Left ventricle myocardium inferior (tissue), 1 donor: ENCODE measurements at places on chromosomes 7 and 10.
A peak's percentile ranks its signal among the peaks of the same experiment; 100 is the strongest.

GRCh38 chr10:24690961-24691512 is 32.6 kb downstream of the ARHGAP21 start:
- DNase-seq, result no peak
- peak overlapping the region; percentile 20 for H3K27ac ChIP-seq
- H3K4me3 ChIP-seq, result no peak overlapping the region
- no peaks in the 10 kb centered on the region for H3K27me3 ChIP-seq

DNA sequence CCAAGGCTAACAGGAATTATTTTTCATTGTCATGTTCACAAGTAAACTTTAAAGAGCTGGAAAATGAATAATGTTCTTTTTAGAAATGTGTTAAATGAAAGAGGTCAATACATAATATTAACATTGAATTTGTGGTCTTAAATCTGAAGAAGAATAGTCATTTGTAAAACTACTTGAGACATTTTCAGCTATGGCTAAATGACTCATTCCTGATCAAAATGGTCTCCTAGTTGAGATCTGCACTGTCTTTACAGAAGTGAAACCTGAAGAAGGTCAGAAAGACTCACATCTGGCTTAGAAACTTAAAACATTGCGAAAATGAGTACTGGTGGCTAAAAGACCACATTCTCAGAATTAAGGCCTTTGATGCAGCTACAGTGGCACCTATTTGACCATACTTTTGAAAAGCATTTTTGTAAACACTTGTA is 5.9 kb downstream of the PIK3CG start:
- no peak overlapping the region for H3K27ac ChIP-seq
- H3K36me3 ChIP-seq, result no peaks in the 10 kb centered on the region
- no peak for DNase-seq
- no peak overlapping the region for H3K4me3 ChIP-seq

GRCh38 chr10:37701781-37702493 is 155.5 kb downstream of the ZNF248 start:
- no peak for DNase-seq
- no peaks in the 10 kb centered on the region for H3K36me3 ChIP-seq
- H3K4me3 ChIP-seq, result no peak overlapping the region
- no peak overlapping the region for H3K27ac ChIP-seq
- no peaks in the 10 kb centered on the region for H3K27me3 ChIP-seq

DNA sequence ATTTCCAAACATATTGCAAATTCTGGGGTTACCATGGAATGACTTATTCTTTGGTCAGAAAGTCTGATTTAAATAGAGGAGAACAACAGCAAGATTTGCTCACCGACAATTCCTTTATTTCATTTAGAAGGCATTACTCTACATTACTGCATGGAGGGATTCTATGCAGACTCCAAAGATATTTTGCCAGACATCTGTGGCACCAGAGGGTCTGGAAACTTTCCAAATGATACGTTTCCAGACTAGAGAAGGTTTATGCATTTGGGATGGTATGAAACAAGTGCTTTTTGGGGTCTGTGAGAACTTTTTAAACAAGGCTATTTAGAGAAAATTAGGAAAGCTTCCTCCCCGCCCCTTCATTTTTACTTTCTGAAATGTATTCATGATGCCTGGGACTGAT is 125.3 kb downstream of the SAMD9 start:
- H3K27me3 ChIP-seq, result no peaks in the 10 kb centered on the region
- no peak for DNase-seq
- no peak overlapping the region for H3K4me3 ChIP-seq
- H3K36me3 ChIP-seq, result no peaks in the 10 kb centered on the region
- H3K4me1 ChIP-seq, result no peaks in the 10 kb centered on the region
- H3K27ac ChIP-seq, result no peak overlapping the region

GRCh38 chr10:93115661-93116383 is 42.1 kb downstream of the CYP26A1 start:
- H3K4me3 ChIP-seq, result no peak overlapping the region
- peak; percentile 61 for DNase-seq
- H3K36me3 ChIP-seq, result no peaks in the 10 kb centered on the region
- H3K27me3 ChIP-seq, result peaks cover 41% of the 10 kb centered on the region

DNA sequence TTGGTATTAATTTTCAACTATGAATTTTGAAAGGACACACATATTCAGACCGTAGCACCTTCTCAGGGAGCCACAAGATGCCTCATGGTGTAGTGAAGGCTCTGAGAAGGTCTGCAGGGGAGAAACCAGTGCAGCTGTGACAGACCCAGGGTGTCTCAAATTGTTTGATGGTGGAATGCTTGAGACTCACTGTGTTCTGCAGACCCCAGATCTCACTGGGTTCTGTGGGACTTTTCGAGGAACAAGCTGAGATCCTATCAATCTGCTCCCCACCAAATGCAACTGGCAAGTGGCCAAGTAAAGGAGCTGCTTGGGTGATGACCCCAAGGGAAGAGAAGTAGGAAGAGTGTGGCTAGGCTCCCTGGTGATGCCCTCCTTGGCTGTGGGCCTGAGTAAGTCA is 130.5 kb upstream of the UNC5B start:
- H3K27ac ChIP-seq, result no peak overlapping the region
- H3K4me1 ChIP-seq, result peaks cover 6% of the 10 kb centered on the region
- peaks cover 13% of the 10 kb centered on the region for H3K27me3 ChIP-seq
- DNase-seq, result no peak

GRCh38 chr10:47438857-47439474 is 44.9 kb downstream of the ANXA8 start:
- peaks cover 40% of the 10 kb centered on the region for H3K27me3 ChIP-seq
- H3K4me1 ChIP-seq, result no peaks in the 10 kb centered on the region
- H3K27ac ChIP-seq, result no peak overlapping the region
- DNase-seq, result no peak
- no peaks in the 10 kb centered on the region for H3K36me3 ChIP-seq

GRCh38 chr7:140967438-140967837 is 42.7 kb upstream of the BRAF start:
- H3K27ac ChIP-seq, result no peak overlapping the region
- no peaks in the 10 kb centered on the region for H3K27me3 ChIP-seq
- no peaks in the 10 kb centered on the region for H3K4me1 ChIP-seq
- DNase-seq, result no peak

DNA sequence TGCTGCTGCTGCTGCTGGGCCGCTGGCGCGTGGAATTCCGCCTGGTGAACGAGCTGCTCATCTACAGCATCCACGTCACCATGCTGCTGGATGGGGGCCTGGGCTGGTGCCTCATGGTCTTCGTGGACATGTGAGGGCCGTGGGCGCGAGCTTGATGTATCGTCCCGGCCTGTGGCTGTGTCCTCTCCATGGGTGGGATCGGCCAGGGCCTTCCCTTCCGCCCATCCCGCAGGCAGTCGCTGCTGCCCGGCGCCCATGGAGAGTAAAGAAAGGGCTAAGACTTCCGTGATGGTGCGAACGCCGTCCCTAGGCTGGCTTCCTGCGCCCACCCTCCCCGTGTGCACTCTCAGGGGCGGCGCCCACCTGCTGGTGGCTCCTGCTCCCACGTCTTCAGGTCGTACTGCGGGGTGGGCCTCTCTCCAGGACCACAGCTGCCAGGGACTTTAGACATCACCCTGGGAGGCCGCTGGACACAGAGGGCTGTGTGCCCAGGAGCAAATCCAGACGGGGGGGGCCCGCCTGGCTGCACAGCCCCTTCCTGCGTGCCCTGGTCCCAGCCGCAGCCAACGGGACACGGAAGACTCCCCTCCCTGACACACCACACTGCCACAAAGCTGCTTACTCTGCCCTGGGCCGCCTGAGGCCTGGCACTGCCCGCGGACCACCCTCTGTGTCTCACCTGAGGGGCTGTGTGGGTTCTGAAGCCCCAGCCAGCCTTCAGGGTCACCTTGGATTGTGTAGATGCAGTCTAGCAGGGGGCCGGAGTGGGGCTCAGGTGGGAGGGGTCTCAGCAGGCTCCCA is 167.5 kb downstream of the SEPTIN7 start:
- no peak overlapping the region for H3K4me3 ChIP-seq
- no peak overlapping the region for H3K27ac ChIP-seq
- no peak for DNase-seq
- H3K36me3 ChIP-seq, result no peaks in the 10 kb centered on the region

- no peaks in the 10 kb centered on the region for H3K27me3 ChIP-seq
- no peak overlapping the region for H3K4me3 ChIP-seq
- DNase-seq, result no peak
- peak overlapping the region; percentile 85 for H3K27ac ChIP-seq
- H3K4me1 ChIP-seq, result peaks cover 85% of the 10 kb centered on the region
- H3K36me3 ChIP-seq, result no peaks in the 10 kb centered on the region
These were observed 65.2 kb upstream of the PODXL start for GRCh38 chr7:131621652-131622051.

DNA sequence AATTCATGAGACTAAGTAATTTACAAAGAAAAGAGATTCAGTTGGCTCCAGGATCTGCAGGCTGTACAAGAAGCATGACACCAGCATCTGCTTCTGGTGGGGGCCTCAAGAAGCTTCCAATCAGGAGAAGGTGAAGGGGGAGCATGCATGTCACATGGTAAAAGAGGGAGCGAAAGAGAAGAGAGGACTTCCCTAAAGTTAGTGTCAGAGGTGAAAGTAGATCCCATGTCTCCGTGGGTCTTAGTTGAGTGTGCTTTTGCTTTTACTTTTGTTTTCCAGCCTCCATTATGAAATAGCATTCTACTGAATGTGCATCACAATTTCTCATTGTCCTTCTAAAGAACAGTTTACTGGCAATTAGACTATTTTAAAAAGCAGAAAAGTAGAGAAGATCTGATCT is 213.6 kb upstream of the FZD1 start:
- no peaks in the 10 kb centered on the region for H3K36me3 ChIP-seq
- no peak for DNase-seq
- no peak overlapping the region for H3K27ac ChIP-seq
- no peaks in the 10 kb centered on the region for H3K27me3 ChIP-seq
- no peaks in the 10 kb centered on the region for H3K4me1 ChIP-seq

GRCh38 chr7:83876593-83876992 is 227.7 kb upstream of the SEMA3E start:
- no peak overlapping the region for H3K27ac ChIP-seq
- H3K27me3 ChIP-seq, result no peaks in the 10 kb centered on the region
- no peak for DNase-seq
- H3K4me3 ChIP-seq, result no peak overlapping the region

DNA sequence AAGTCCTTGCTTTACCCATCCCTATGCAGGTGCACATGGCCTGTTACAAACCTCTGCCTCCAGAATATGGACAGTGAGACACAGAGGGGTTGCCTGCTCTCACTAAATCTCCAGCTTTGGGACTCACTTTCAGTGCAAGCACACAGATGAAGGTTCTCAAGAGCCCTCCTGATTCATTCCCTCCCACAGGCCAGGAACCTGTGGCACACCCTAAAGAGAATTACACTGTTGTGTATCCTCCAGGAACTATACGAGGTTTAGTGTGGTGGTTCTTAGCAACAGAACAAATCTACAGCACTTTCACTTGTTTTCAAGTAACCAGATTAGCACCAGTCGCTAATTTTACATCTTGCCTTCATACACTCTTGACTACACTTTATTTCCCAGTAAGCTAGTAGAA is 192.3 kb downstream of the PLXNA4 start:
- H3K27me3 ChIP-seq, result no peaks in the 10 kb centered on the region
- H3K27ac ChIP-seq, result no peak overlapping the region
- H3K4me1 ChIP-seq, result peaks cover 43% of the 10 kb centered on the region
- no peak for DNase-seq
- H3K4me3 ChIP-seq, result no peak overlapping the region
- no peaks in the 10 kb centered on the region for H3K36me3 ChIP-seq

DNA sequence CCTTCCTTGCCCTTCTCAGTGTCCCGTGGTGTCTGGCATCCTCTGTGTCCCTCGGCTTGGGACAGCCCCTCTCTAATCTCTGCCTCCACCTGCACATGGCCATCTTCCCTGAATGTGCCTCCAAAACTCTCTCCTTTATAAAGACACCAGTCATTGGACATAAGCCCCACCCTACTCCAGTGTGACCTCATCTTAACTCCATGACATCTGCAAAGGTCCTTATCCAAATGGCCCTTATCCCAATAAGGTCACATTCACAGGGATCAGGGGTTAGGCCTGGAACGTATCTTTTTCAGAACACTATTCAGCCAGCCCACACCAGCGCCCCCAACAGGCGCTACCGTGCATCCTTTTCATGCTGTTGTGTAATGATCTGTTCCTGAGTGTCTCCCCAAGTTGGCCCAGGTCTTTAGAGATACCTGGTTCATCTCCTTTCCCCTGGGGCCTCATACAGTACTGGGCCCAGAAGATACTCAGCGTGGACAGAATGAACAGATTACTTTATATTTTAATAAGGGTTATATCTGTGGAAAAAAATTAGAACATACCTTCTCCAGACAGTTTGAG is 132.6 kb upstream of the ADAM12 start:
- H3K4me3 ChIP-seq, result no peak overlapping the region
- DNase-seq, result no peak
- H3K27me3 ChIP-seq, result peaks cover 32% of the 10 kb centered on the region
- H3K4me1 ChIP-seq, result no peaks in the 10 kb centered on the region
- H3K36me3 ChIP-seq, result no peaks in the 10 kb centered on the region

GRCh38 chr10:16812676-16813075 is 4.5 kb downstream of the RSU1 start:
- H3K4me1 ChIP-seq, result peaks cover 70% of the 10 kb centered on the region
- no peaks in the 10 kb centered on the region for H3K36me3 ChIP-seq
- no peak overlapping the region for H3K4me3 ChIP-seq
- H3K27ac ChIP-seq, result peak overlapping the region; percentile 62
- DNase-seq, result no peak

DNA sequence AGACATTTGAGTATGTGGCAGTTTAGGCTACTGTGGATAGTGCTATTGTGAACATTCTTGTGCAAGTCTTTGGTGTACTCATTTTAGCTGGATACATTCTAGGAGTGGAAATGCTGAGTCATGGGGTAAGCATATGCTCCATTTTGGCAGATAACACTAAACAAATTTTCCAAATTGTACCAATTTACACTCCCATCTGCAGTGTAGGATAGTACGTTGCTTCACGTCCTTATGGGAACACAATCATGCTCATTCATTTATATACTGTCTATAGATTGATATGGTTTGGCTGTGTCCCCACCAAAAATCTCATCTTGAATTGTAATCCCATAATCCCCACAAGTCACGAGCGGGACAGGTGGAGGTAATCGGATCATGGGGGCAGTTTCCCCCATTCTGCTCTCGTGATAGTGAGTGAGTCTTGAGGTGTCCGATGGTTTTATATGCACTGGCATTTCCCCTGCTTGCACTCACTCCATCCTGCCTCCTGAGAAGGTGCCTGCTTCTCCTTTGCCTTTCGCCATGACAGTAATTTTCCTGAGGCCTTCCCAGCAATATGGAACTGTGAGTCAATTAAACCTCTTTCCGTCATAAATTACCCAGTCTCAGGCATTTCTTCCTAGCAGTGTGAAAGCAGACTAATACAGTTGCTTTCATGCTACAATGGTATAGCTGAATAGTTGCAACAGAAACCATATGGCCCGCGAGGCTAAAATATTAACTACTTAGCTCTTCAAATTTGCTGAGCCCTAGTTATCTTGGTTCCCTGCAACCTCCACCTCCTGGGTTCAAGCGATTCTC is 25.6 kb downstream of the RNF216 start:
- peaks cover 8% of the 10 kb centered on the region for H3K4me1 ChIP-seq
- no peak overlapping the region for H3K4me3 ChIP-seq
- H3K27me3 ChIP-seq, result no peaks in the 10 kb centered on the region

DNA sequence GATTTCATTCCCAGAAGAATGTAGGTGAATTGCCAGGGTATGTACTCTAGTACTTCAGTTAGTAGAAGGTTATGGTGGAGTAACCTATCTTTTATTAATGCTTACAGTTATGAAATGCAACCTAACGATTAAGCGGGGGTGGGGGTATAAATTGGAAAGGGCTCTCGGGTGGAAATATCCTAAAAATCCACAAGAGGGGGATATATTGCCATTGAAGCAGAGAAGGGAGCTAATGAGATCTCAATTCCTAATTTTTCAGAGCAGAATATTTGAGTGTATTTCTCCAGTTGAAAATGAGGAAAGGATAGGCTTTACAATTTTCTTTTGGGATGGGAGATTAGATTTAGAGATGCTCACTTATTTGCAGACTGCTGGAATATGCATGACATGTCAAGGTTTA is 90.8 kb downstream of the DNAJB9 start:
- no peaks in the 10 kb centered on the region for H3K36me3 ChIP-seq
- H3K4me3 ChIP-seq, result no peak overlapping the region
- H3K27me3 ChIP-seq, result peaks cover 6% of the 10 kb centered on the region
- no peak for DNase-seq
- no peaks in the 10 kb centered on the region for H3K4me1 ChIP-seq
